ENCODE measurements at places on chromosomes 4 and X.

GRCh38 chr4:7367864-7368277 is 66.9 kb downstream of the PSAPL1 start:
- no peak for DNase-seq

- DNase-seq = no peak
Measured at GRCh38 chr4:181181331-181181730, 1061.9 kb upstream of the TENM3 start.

DNA sequence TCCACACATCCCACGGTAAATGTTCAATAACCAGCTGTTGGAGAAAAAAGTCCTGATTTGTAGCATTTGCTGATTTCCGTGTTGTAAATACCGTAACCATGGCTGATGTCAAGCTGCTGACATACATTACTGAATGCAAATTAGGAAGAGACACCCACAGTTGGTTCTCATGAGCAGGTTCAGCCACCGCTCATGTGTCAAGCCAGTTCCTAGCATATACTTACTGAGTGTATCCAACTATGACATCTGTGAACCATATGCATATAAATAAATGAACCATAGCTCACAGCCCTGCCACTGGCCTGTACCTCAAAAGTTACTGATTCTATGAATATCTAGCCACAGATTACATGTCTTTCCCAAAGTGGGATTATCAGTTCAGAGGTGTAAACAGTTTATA is 29.5 kb downstream of the FHDC1 start:
- DNase-seq = no peak

DNA sequence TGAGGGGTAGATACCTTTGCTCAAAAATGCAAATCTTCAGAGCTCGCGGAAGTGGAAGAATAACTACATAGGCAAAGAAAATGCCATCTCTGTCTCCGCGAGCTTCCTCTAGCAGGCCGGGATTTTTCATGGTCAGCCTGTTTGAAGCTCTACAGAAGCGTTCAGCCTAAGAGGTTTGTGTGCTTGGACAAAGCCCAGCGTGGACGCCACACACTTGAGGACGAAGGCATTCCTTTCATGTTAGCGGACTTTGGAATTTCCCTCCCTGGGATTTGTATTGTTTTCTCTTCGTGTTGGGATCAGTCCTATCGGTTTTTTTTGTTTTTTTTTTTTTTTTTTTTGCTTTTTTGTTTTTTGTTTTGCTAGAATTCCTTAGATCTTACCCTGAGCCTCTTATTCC is 53.7 kb downstream of the SMIM31 start:
- DNase-seq = no peak

DNA sequence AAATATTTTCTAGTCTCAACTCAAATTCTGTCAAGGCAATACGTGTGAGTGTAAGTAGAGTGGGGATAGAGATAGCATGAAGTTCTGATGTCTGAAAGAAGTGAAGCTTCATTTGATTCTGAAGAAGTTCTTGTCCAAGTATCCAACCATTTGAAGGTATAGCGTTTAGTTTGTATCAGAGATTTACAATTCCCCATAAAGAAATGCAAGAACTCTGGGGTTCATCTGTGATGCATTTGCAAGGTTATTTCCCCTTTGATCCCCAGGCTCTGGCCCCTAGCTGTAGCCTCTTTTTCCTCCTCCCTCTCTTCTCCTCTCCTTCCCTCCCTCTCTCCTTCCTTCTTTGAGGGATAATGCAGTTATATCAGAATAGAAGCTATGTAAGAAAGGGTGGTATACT is 7.8 kb downstream of the FGA start:
- no peak for DNase-seq

DNA sequence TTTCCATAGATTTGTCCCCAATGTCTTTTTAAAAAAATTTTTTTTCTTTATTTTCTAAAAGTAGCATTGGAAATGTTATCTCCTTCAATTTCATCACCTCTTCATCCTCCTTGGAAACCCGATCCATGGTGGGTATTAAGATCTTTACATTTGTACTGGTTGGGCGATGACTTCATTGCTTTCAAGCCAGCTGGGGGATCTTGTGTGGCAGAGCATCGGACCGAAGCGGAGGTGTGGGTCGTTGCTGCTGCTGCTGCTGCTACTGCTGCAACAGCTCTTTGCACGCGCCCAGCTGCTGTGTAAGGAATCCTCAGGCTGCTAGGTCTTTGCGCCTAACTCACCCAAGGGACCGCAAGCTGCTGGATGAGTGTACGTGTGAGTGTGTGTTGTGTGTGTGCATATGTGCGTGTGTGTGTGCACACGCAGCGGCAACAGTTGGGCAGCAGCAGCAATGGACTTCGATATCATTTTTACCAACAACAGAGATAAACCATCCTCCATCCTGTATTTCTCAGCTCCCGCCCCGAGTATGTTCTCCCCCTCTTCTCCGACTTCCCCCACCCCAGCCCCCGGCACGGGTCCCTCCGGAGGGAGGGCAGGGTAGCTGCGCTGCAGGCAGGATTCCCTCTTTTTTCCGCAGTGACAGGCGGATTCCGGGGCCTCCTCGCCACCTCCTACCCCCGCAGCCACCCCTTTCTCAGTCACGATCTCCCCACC is 768 bp upstream of the CDKL5 start:
- no peak for DNase-seq

GRCh38 chr4:17578482-17578891 is 1.5 kb downstream of the LAP3 start:
- no peak for DNase-seq

DNA sequence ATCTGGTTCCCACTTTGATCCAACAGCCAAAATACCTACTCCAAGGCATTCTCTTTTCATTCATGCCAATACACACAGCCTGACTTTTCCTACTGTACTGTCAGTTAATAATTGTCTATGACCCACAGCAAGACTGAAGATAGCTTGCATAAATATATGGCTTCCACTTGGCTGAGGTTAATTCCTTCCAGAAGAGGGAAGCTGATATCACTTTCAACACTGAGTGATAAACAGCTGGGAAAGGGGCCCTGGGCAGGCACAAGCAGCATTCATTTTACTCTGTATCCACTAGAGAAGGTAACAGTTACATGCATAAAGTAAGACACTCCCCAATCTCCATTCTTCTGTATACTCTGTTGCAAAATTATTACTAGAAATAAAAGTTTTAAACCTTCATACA is 200.2 kb upstream of the UGT8 start:
- DNase-seq = no peak

- no peak for DNase-seq
Measured at GRCh38 chrX:149312097-149312496, 193.0 kb downstream of the IDS start.

DNA sequence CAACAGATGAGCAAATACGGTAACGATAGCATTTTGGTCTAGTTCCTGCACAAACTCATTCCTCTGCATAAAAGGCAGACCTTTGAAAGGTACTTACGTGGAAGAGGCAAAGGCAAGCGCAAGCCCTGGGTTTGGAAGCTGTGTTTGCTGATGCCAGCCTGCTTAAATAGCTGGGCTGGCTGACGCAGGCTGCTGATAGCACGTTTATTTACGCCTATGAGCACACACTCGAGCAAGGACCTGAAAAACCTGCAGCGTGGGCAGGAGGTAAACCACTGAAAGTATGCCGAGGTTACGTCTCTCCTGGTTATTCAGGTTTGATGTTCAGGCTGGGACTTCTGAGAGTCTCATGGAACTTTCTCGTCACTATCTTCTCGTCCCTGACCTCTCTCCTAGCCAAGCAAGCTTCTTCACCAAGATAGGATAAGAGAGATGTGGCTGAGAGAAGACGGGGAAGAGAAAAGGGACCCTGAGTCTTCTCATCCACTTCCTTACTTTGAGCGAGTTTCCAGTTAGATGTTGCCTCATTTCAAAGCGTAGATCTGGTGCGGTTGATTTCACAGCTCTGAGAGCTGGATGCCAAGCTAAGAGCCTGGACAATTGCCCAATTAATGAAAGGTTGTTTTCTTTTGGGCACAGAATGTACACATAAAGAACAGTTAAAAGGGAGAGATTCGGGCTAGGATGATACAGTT is at the start of gene HOPX:
HOPX (minus strand) TSS at position 139 of the 695 bp plus-strand sequence. CDS start 23,480 bp downstream, outside the sequence.
- no peak for DNase-seq

GRCh38 chr4:108393890-108394472 is 225.2 kb upstream of the LEF1 start:
- DNase-seq = no peak

DNA sequence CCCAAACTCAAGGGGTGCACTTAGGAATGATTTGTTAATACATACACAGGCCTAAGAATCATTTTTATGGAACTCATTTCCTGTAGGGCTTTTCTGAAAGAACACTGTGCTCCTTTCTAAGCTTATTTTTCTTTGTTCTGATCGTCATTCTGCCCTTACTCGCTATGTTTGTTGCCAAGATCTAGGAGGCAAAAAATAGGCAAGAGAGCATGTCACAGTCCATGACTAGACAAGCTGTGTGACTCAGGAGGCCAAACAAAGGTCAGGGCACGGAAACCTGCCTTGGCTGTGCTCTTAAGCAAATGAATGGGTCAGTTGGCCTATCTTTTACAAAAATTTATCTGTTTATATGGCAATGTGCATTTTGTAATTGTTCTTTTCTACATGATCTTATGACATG is 42.5 kb upstream of the C1GALT1C1 start:
- no peak for DNase-seq

DNA sequence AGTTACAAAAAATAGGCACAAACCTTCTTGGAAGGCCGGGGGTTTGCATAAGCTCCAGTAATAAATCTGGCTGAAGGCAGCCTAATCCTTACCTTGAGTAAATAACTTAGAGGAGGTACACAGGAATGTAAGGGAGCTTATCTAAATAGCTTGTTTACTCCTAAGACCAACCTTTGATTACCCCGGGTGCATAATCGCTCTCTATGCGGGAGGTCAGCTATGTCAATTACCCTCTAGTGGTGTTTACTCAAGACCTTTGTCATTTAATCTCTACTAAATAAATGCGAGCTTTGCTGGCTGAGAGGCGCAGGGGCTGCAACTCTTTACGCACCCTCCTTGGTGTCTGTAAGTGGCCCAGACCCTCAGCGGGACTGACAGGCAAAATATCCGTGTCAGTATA is 50.2 kb upstream of the MAP9 start:
- DNase-seq = no peak

DNA sequence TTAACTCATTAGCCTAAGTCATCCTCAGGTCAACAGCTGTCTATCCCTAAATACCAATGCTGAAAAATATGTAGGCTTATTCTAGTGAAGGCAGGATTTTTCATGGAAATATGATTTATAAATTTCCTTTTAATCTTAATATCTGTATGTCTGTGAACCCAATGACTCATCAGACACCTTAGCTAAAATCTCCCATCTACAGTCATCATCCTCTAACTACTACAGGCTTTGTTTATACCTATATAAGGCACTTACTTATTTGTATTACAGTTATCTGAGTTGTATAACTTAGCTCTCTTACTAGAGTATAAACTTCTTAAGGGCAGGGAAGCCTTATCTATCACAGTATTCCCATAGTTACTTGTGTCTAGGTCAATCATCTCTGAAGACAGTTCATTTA is 24.2 kb downstream of the AMMECR1 start:
- DNase-seq = no peak

DNA sequence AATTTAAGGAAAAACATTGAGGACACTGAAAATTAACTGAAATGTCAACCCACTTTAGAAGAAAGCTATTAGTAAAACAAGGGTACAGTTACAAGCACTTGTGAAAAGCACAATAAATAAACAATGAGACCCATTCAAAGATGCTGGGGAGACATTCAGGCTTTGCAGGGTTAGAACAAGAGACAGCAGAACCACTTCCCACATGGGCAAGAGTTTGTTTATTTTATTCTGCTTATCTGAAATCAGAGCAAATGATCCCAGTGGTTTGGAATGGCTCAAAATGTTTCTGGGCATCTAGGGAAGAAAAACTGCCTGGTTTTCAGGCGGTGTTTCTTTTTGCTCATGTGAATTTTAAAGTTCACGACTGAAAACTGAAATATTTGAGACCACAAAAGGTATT is 42.4 kb downstream of the PPP3CA start:
- no peak for DNase-seq

- DNase-seq = no peak
Measured at GRCh38 chrX:125444659-125445058, 125.0 kb downstream of the TEX13C start.

DNA sequence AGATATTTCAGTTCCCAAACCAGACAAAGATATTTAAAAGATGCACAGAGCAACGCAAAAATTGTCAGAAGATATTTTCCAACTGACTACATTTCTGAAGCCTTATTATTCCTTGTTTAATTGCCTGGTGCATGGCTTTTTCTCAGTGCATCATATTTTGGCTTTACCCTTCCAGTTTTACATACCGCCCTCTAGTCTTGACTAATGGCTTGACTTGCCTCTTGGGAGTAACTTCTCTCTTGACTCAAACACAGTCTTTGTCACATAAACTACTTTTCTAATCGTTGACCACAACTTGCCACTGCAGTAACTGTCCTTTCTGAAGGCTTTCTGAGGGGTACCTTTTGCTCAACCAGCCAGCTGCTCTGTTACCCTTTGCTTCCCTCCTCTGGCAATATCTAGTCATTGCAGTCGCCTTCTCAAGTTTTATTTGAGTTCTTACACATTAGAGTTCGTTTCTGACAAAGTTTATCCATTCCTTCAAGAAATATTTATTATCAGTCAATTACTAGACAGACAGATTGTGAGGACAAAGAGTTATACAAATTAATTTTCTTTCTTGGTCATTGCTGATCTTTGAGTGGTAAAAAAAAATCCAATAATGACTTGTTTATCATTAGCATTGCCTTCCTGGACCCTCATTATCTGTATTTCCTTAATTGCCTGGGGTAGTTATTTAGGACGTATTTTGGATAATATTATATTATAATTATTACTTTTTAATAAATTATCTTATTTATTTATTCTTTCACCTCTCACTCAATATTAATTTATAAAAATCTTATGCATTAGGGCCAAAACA is 506.9 kb upstream of the PCDH10 start:
- DNase-seq = no peak

GRCh38 chr4:22471999-22472461 is 43.8 kb downstream of the ADGRA3 start:
- DNase-seq = no peak

DNA sequence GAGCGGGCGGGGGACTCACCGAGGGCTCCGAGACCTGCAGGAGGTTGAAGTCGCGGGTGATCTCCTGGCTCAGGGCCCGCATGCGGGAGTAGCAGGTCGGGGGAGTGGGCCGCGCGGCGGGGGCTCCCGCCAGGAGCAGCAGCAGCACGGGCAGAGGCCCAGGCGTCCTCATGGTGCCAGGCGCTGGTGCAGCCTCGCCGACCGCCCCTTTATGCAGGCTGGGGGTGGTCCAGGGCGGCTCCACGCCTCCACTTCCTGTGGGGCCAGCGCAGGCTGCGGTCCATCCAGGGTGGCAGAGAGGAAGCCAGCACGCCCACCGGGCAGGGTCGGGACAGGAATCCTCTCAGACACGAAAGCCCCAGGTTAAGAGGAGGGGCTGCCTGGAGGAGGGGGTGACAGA is at the start of gene CYTL1:
CYTL1 (minus strand) TSS at position 185 of the 400 bp plus-strand sequence; CDS start at position 172, 13 bp downstream.
- no peak for DNase-seq

- DNase-seq = no peak
Measured at GRCh38 chr4:100060765-100061416, 110.8 kb upstream of the H2AZ1 start.

- no peak for DNase-seq
Measured at GRCh38 chrX:47293106-47293505, 60.3 kb downstream of the USP11 start.

DNA sequence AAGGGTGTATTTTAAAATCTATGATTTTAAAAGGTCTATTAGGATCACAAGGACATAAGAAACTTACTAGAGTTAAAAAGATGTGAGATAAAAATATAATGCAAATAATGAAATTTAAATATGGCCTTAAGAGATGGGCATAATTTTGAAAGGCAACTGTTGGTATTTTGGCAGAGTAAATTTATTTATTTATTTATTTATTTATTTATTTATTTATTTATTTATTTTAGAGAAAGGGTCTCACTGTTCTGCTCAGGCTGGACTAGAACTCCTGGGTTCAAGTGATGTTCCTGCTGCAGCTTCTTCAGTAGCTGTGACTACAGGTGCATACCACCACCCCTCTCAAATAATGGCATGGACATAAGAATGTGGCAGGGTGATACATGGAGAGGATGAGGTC is 932.1 kb upstream of the LCORL start:
- no peak for DNase-seq
